GM12891 (cell line): ENCODE measurements at places on chromosomes 6 and 20.

DNA sequence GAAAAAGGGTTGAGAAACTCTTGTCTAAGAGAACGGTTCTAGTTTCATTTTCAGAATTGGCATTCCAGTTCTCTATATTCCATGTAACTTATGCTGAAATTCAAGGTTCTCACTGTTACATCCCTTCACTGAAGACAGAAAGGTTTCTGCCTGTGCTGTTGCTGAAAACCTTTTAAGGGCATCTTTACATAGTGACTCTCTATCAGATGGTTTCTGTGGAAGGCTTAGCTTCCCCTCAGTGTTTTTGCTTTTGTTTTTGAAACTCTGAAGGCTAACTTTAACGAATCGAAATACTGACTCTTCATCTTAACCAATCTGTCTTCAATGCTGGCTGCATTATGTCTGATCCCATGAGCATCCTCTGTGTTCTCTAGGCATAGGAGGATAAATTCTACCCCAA is 1286.2 kb upstream of the EYS start:
- no peak for DNase-seq

GRCh38 chr6:24744911-24745310 is 26.0 kb upstream of the C6orf62 start:
- no peak for DNase-seq

DNA sequence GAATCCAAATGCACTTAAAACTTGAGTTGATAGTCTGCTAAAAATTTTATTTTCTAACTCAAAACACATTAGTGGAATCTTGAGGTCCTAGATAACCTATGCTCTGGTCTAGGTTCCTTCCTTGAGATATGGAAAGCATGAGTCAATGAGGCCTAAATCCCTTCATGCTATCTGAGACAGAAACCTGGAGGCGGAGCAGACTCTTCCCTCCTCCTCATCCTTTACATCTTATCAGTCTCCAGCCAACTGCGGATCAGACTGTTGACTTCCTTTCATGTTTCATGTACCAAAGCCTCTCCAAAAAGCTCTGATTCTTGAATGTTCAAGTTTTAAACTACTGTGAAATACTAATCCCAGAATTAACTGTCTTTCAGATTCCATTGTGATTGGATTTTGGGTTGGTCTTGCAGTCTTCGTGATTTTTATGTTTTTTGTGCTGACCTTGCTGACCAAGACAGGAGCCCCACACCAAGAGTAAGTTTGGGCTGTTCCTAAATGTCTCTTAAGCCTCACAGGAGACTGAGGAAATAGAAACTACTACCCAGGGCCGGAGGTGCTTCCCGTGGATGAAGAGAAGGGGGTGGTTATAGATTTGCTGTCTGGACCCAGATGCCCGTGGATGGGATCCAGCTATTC is 29.1 kb downstream of the MRAP2 start:
- no peak for DNase-seq

DNA sequence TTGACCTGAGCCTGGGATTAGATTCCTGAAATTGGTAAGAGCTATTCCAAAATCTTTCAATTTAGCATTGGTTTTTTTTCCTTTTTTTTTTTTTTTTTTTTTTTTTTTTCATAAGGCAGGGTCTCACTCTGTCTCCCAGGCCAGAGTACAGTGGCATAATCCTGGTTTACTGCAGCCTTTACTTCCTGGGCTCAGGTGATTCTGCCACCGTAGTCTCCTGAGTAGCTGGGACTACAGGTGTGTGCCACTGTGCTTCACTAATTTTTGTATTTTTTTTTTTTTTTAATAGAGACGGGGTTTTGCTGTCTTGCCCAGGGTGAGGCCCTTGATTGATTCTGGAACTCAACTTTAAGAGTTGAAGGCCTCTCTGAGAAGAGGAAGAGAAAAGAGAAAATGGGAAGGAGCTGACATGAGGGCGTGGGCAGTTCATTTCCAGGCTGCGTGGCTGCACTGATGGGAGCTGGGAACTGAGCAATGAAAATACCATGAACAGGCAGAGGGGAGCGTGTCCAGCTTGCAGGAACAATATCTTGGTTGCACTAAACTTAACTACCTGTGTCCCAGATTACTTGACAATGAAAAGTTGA is 24.6 kb downstream of the KDM1B start:
- DNase-seq = no peak

DNA sequence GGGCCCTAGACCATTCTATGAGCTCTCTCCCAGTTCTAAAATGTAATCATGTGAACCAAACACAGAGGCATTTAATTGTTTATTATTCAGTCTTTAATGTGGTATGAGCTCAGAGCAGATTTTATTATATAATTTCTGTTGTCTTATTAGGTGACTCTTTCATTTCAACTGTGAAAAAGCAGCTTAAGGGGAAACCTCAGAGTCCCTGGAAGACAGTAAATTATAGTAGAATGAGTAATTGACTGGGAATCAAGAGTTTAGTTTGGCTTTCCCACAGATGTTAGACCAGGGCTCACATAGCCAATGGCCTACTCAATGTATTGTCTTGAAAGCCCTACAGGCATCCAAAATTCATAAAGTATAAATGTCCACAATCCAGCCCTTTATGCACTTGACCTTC is 390.4 kb upstream of the SLC35B3 start:
- DNase-seq = no peak

- no peak for DNase-seq
Observed at GRCh38 chr6:17869753-17870050, 117.7 kb downstream of the KIF13A start.

DNA sequence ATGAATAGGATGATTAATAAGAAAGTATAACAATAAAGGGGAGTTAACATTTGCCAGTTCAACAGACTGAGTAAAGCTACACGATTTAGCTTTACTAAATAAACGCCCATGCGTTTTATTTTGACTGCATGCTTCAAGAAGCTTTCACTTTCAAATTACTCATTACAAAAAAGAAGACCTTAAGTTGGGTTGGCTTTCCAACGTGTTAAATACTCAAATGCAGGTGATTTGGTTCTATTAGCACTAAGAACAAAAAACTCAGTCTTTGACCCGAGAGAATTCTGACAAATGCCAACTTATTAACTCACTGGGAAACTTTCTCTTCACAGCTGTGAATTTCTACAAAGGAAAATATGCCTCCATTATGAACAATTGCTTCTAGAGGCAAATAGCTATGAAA is 24.8 kb downstream of the RNF146 start:
- DNase-seq = no peak

- DNase-seq = no peak
Observed at GRCh38 chr6:154039231-154039842, at the start of gene OPRM1. TSS of gene OPRM1 (plus strand) at chr6:154039240. CDS start at chr6:154039545, 305 bp downstream.

DNA sequence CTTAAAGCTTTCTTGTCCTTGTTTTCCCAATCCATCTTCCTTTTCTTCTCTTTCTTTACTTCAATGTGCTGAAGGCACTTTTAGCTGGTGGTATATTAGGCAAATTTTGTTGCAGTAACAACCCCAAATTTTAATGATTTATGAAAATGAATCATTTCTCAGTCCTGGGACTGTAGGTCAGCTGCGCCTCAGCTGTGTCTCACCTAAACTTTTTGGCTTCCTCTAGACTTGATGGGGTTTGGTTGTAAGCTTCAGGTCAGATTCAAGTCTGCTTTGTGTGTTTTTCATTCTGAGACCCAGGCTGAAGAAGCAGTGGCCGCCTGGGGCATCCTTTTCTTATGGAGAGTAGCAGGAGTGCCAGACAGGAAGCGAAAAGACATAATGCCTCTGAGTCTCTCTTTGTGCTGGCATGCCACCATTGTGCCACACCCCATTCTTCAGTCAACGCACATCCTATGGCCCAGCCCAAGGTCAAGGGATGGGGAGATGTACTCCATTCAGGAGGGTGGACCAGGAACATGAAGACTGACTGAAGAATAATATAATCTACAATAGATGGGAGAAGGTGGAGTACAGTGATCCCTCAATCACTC is 28.9 kb upstream of the CD83 start:
- DNase-seq = no peak

GRCh38 chr6:161010418-161010817 is 18.8 kb downstream of the MAP3K4 start:
- no peak for DNase-seq

- DNase-seq = no peak
Observed at GRCh38 chr20:45104786-45105185, 3.9 kb upstream of the KCNS1 start.

- no peak for DNase-seq
Observed at GRCh38 chr20:40521962-40522361, 167.1 kb downstream of the MAFB start.

GRCh38 chr20:32027643-32028042 is 17.4 kb downstream of the CCM2L start:
- DNase-seq = no peak

DNA sequence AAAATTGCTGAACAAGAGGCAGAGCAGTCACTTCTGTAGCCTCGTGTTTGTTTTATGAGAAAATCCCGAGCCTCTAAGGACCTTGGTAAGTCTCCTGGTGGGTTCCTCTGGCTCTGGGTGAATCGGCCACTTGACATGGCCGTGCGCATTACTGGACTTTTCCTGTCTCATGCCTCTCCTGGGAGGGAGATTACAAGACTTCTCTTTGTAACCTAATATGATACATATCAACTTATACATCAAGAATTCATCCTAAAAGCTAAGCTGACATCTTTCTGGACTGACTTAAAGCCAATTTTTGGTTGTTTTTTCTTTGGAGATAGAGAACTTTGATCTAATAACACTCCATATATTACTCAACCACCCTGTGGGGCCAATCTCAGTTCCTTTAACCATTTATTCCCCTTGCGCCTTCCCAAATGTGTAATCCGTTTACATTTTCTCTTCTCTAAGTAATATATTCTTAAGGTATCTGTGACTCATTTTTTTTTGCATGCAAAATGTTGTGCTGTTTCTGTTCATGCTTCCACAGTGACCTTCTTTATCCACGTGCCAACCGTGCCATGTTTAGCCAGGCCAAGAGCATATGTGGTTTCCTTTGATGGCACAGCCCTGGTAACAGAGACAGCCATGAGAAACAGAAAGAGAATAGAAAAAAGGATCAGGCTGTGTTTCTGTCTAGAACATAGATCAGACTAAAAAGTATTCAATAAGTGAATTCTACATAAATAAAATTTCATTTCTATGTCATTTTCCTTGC is 47.5 kb upstream of the JAG1 start:
- DNase-seq = no peak

- DNase-seq = no peak
Observed at GRCh38 chr6:27383011-27383410, 5.5 kb upstream of the ZNF391 start.

GRCh38 chr6:134111062-134111677 is 58.7 kb upstream of the SLC2A12 start:
- DNase-seq = peak; percentile 30

- no peak for DNase-seq
Observed at GRCh38 chr6:33314943-33315792, 1.3 kb upstream of the TAPBP start.

DNA sequence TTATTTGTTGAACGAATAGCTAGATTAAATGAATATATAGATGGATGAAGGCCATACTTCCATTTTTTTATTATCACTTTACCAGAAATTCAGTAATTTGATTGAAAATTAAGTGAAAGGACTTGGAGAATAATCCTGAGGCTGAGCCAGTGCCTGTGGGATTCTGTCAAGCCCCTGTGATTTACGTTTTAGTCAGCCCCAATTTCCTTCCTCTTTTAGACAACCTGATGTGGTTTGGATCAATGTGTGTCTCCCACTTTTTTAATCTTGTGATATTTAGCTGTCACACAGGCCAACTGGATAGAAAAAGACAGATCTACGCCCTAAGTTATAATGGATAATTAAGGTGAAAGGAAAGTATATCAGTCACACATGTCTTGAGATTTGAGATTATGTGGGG is 188.8 kb downstream of the EDN1 start:
- no peak for DNase-seq

- DNase-seq = peak; percentile 17
Observed at GRCh38 chr6:70956451-70957283, at the start of gene B3GAT2. TSS of gene B3GAT2 (minus strand) at chr6:70957060. CDS start at chr6:70956429, 631 bp downstream.

- DNase-seq = no peak
Observed at GRCh38 chr6:106227612-106228507, 97.7 kb downstream of the ATG5 start.

DNA sequence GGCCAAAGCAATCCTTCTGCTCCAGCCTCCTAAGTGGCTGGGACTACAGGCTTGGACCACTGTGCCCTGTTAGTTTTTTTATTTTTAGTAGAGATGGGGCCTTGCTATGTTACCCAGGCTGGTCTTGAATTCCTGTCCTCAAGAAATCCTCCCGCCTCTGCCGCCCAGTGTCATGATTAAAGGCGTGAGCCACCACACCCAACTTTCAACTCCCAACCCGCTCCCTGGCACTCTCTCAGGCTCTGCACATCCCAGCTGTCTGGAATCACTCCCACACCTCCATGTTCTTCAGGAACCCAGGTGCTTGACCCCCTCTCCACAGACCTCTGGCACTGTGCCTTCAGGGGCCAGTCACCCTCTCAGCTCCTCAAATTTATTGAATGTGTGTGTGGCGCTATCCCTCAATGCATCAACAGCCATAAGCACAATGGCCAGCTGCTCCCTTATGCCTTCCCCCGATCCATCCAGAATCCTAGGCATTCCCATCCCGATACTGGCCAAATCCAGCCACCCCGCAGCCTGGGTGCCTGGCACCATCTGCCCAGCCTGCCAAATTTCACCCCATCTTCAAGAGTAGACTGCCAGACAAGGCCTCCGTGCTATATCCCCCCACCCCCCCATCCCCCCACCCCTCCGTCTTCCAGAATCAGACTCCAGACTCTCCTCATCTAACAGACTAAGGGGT is 647 bp upstream of the POU5F1 start:
- DNase-seq = no peak

- DNase-seq = no peak
Observed at GRCh38 chr6:878179-878578, 185.2 kb upstream of the EXOC2 start.

DNA sequence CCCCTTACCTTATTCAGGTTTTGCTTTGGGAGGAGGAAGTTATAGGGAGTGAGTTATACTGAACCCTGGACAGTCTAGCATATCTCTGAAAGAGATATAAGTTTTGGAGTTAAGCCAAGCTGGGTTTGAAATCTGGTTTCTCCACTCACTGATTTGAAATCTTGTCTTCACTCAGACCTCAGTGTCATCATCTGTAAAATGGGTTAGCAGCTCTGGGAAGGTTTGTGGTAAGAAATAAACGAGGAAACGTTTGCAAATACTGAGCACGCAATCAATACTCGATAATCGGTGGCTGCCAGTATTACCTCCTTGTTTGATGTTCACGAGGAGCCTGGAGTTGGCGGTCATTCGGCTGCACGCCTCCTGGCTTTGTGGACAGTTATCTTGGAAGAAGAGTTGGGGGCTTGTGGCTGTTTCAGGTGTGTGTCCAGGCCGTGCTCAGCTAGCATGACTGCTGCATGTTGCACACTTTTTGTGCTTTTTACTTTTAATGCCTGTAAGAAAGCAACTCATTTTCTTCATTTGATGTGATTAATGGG is 61.8 kb downstream of the PAX1 start:
- no peak for DNase-seq

GRCh38 chr6:90121982-90122381 is 174.7 kb downstream of the BACH2 start:
- no peak for DNase-seq

DNA sequence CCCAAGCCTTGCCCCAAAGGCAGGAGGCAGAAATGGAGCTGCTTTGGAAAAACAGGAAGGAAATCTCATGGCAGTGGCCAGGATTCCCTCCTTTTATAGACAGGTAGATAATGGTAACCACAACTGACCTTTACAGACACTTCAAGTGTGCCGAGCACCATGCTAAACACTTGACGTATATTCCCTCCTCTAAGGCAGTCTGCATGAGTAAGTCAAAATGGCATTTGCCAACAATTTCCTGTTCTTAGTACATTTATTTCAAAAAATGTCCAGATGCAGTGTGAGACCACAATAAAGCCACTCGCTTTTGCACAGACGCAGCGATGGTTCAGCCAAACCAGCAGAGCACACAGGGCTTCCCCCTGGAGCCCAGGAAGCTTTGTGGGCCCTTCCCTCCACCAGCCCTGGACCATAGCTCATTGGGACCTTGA is 16.5 kb upstream of the GPR6 start:
- DNase-seq = no peak
